ENCODE measurements at places on chromosomes 7 and 10.

DNA sequence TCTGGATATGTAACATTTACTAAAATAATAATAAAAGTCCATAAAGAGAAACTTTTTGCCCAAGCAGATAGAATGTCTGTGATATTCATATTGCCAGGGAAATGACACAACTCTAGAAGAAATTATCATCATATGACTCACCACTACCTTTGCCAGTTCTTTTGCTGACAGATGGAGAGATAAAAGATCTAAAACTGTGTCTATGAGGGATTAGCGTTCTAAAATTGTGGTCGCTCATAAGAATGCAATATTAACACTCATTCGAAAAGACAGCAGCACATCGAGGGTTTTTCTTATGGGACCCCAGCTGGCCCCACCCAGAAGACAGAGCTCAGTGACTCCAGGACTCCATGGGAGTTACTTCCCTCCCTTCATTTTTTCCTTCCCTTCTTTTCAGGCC, 16.6 kb upstream of the LANCL2 start:
- no peak for DNase-seq

DNA sequence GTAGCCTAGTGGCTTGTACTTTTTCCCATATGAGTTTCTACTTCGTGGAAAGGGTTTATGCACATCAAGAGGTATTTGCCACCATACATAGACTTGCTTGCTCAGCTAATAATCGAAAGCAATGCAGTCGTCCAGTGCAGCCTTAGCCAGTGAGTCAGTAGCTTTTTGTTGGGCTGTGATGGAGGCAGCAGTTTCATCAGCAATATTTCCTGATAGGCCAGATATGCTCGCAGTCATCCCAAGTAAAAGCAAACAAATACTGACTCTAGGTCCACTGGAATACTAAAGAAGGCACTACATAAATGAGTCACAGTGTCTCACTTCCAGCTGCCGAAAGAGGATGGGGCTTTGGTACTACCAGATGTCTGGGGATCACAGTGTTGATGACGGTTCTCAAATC, 2.1 kb upstream of the BNIP3 start:
- DNase-seq: no peak

DNA sequence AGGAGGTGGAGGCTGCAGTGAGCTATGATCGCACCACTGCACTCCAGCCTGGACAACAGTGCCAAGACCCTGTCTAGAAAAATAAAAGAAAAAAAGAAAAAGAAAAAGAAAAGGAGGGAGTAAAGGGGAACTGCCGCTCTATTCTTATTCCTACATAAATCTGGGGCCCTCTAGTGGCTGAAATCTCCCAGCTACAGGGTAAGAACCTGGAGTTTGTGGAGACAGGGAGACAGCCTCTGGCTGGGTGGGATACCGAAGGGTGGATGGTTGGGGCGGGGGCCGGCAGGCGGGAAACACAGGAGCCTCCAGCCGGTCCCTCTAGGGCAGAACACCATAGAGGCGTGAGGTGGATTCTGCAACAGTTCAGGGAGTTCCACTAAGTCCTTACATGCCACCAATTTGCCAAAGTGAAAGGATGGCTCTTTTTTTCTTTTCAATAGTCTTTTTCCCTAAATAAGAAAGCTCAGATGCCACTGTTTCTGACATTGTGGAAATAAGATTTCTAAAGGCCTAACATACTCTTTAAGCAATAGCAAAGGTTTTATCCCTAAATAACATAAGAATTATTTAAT, 117.3 kb downstream of the SVIL start:
- DNase-seq: no peak

- DNase-seq: no peak
Measured at GRCh38 chr7:149743476-149744255, 29.7 kb downstream of the ZNF467 start.

DNA sequence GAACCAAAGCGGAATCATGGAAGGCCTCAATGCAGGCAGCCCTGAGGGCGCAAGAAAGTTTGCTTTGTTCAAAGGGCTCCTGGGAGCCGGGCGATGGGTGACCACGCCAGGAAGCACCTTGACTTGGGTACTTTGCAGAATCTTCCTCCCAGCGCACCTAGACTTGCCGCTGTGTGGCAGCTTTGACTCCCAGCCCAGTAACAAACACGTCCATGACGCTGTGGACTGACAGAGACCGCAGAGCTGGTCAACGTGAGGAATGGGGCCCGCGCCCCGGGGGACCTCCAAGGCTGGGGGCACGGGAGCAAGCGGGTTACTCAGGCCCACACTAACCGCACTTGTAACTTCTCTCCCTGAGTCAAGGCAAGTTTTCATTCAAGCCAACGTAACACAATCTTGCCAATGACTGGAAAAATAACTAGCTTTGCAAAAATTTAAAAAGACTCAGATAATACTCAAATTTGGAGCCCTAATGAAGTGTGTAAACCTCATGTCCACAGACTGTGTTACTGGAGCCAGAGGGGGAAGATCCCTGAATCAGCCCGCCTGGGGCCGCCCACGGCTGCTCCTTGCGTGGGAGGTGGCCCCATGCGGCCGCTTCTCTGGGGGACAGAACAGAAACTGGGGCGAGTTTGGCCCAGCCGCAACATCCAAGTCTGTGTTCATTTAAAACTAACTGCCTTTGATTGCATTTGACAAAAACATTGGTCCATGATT, 130.8 kb downstream of the DNAJB6 start:
- DNase-seq: no peak

- DNase-seq: no peak
Measured at GRCh38 chr7:16913643-16914042, 31.9 kb upstream of the AGR3 start.

DNA sequence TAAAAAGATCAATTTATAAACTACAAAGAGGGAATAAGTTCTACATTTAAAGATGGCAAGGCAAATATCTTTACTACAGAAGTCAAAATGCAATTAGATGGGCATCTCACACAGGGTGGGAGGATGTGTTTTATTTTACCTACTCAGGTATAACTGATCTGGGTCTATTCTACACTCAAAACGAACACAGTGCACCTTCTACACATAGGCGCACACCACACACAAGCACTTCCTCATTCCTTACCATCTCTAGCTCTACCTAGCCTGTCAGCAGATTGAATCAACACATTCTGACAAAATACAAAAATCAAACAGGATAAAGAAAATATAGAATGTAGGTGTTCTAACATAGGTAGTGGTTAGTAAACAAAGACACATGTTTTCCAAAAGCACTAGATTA, 64.8 kb downstream of the SGCE start:
- DNase-seq: no peak

- no peak for DNase-seq
Measured at GRCh38 chr10:112949143-112949823, 764 bp upstream of the TCF7L2 start.

GRCh38 chr7:44213877-44214388, 13.2 kb downstream of the YKT6 start:
- no peak for DNase-seq

DNA sequence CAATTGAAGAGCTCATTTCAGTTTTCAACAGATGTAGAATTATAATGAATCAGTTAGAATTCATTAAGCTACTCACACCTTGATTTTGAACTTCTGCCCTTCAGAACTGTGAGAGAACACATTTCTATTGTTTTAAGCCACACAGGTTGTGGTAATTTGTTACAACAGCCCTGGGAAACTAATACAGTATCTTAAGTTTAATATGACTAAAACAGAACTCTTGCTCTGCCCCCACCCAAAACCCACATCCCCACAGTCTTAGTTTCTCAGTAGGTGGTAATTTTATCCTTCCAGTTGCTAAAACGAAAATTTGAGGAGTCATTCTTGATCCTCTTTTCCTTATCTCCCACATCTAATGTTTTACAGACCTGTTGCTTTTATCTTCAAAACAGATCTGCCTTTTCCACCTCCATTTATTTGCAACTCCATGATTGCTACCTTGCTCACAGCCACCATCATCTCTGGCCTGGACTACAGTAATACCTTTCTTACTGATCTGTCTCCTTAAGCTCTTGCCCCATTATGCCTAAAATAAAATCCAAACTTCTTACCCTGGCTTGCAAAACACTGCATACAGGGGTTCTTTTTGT, 72.8 kb upstream of the NXPH1 start:
- DNase-seq: no peak

DNA sequence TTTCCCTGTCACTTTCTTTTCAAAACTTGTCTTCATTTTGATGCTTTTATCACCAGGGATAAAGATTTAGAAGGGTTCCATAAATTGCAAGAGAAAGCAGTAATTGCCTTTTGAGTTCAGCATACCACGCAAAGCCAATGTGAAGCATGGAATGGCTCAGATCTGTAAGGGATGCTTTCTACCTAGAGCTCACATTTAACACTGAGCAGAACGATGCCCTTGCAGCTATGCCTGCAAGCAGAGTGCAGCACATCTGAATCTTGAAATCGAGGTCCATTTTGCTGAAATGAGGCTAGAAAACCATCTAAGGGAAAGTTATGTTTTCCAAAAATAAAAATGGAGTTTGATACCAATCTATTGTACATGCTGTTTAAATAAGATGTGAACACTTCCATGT, 171.2 kb upstream of the CELF2 start:
- DNase-seq: no peak

DNA sequence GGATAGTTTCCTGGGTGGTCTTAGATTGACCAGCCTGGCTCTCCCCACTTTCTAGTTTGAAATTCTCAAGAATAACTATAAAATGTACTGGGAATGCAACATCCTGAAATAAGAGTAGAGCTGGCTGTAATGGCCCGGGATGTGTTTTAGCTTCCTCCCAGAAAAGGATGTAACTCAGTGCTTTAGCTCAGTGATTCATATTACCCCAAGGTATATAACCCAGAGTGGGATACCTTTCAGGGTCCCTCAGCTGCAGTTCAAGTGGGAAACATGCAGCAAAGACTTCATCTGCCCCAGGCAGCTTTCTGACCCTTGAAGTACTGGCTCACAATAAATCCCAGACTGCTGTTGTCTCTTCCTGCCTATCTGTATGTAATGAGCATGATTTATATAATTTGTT, 666.7 kb upstream of the KCND2 start:
- no peak for DNase-seq

GRCh38 chr10:91909117-91909677, at the start of gene FGFBP3:
TSS of gene FGFBP3 (minus strand) at chr10:91909486. CDS start at chr10:91908969, 517 bp downstream.
- DNase-seq: no peak

DNA sequence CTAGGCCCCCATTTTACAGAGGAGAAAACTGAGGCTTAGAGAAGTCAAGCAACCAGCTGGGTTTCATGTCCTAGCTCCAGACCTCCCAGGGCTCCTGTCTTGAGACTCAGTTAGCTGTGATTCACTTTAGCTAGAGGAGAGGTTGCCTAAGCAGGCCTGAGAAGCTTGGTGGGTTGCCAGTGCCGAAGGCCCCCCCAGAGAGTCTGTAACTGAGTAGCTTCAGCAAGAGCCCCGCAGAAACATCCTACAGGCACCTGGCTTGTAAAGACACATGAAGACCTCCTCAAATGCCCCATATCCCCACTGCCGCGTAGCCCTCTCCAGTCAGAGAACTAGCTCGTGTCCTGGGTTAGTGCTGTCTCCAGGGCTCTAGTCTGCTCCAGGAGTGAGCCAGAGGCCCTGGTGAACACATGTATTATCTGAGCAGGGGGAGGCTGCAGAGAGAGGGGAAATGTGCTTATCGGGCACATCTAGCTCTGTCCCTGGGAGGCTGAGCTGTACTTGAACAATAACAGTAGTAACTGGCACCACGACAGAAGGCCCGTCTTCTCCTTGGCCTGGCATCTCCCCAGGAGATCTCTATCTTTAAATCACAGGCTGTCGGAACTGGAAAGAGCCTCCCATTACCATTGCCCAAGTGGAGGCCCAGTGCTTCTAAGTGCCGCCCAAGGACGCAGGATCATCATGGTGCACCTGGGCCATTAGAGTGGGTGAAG, 28.9 kb downstream of the UNC5B start:
- DNase-seq: no peak

- no peak for DNase-seq
Measured at GRCh38 chr7:148898845-148899484, 14.9 kb upstream of the EZH2 start.

DNA sequence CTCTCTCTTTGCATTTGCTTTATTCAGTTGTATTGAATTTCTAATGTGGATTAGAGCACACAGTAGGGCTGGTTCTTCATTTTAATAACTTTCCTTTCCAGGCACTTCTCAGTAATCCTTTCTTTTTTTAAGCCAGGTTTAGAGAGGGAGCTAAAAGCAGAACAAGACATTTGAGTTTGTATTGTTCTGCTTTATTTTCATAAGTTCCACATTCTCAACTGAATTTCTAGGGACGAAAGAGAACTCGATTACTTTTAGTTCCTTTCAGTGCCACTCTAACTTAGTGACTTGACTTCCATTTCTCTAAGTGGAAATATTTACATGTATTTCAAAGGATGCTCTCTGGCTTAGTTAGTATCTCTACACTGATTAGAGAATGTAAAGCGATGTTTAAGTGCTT, 145.6 kb downstream of the EXOC4 start:
- DNase-seq: no peak

- DNase-seq: no peak
Measured at GRCh38 chr7:73515178-73515577, 6.9 kb downstream of the BAZ1B start.

DNA sequence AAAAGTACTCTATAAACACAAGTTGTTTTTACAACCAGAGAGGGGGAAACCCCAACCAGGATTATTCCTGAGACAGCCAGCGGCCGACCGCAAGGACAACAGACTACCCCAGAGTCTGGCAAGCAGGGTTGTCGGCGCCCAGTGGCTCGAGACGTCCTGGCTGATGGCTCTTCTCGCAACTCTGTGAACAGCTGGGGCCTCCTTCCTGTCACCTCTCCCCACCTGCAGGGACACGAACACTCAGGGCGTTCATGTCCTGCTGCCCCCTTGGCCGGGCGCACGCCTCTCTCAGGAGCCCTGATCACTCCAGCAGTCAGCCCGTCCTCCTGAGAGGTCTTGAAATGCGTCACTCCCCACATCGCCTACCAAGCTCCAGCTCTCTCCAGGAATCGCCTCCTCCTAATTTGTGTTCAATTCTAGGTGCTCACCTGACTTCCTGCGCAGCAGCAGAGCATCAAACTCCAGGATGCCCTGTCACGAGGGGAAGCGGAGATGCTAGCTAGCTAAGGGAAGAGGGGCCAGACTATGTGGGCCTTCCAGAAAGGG, 66.4 kb upstream of the TNRC18 start:
- DNase-seq: no peak

- no peak for DNase-seq
Measured at GRCh38 chr7:69885431-69885830, 287.2 kb downstream of the AUTS2 start.

GRCh38 chr10:76082956-76083355, 651.5 kb downstream of the LRMDA start:
- DNase-seq: no peak
